Fibroblast of lung (primary cell): ENCODE measurements at places on chromosomes 1 and 21. TPM values are rescaled to one million over a fixed set of nuclear protein-coding genes. Genes with fewer than 3 reads are reported as not detected.

Gene MAGI3
- total RNA-seq: 7.4 and 9.2 TPM in 2 replicates

Gene UBE2U
- total RNA-seq: not detected in 2 replicates

Gene TTF2
- total RNA-seq: 7.7 and 13.2 TPM in 2 replicates

Gene GJB3
- total RNA-seq: not detected in 2 replicates

Gene KLHDC9
- total RNA-seq: 0.77 and 3.0 TPM in 2 replicates

Gene TRIM67
- total RNA-seq: under 0.01 and 0.17 TPM in 2 replicates

Gene BACE2
- total RNA-seq: 31.5 and 33.4 TPM in 2 replicates

Gene ZNF683
- not detected in 2 replicates for total RNA-seq

Gene LCE1B
- total RNA-seq: not detected in 2 replicates

Gene FMO5
- total RNA-seq: 1.3 and 2.8 TPM in 2 replicates
